Stimulated activated CD4-positive, alpha-beta T cell treated with anti-CD3 and anti-CD28 coated beads, Interleukin-4, amount 100 ng/mL, for 1 hour (primary cell): ENCODE measurements at places on chromosomes 3 and 15.

- DNase-seq: no peak
Observed at GRCh38 chr3:81728766-81729544, 32.5 kb downstream of the GBE1 start.

GRCh38 chr3:135865553-135865952 lies 100.0 kb upstream of the PPP2R3A start:
- DNase-seq: no peak

GRCh38 chr3:22907161-22907780 lies 295.9 kb upstream of the UBE2E2 start:
- no peak for DNase-seq

DNA sequence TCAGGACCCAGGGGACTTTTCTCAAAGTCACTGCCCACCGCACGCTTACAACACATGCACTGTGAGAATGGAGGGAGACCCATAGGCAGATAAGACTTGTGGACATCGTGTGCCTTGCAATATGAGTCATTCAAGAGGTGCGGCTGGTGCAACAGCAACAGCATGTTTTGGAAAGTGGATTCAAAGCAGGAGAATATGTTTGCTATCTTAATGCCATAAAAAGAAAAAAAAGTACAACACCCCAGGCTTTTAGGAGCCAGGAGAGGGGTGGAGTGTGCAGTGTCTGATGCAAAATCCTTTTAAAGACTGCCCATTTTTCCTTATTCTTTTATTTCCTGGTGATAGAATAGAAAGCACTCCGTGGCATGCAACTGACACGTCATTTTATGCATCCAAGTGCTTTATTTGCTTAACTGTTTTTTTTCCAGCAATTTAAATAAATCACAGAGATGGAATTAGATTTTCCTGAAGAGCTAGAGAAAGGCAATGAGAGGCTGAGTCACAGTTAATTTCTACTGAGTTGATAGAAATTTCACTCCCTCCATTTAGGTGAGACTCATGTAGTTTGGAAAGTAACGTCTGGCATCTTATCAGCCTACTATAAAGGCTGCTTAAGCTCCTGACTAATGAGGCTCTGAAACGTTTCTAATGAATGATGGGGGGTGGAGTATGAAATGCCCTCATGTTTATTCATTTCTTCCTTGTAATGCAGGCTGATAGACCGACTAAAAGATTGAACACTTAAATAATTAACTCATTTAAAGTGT lies 96.4 kb downstream of the NSUN3 start:
- DNase-seq: no peak

- DNase-seq: peak; percentile 34
Observed at GRCh38 chr3:183158551-183159006, 4.0 kb downstream of the LAMP3 start.

DNA sequence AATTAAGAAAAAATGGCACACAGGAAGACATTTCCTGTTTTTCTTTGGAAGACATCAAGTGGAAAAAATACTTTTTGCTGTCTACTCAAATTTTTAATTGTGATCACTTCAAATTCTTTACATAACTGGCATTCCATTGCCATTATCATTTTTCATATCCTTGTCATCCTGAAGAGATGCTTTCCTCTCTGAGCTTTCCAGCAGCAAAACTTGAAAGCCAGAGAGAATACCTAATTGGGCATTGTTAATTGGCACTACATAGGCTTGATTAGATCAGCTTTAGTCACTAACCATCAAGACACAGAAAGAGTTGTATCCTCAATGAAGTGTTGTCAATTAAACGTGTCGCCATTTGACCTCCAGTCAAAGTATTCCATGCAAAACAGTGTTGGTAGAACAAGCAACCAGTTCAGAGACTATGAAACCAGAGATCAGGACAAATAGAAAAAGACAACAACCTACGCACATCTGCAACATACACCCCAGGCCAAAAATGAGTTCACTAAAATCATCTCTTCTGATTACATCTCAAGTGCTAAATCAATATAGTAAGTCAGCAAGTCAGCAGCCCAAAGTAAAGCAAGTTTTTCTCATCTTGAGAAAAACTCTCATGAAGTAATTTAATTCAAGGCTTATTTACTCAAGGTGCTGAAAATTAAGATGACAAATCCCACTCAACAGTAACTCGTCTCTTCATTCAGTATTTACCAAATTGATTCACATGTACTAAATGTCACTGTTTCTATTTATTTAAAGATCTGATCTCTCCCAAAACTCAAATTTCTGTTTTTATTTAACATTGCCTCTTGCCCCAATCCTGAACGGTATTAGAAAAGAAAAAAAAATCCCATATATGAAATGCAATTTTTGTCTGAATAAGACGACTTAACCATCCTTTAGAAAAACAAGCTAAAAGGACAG lies 123.0 kb downstream of the SUCLG2 start:
- DNase-seq: no peak

DNA sequence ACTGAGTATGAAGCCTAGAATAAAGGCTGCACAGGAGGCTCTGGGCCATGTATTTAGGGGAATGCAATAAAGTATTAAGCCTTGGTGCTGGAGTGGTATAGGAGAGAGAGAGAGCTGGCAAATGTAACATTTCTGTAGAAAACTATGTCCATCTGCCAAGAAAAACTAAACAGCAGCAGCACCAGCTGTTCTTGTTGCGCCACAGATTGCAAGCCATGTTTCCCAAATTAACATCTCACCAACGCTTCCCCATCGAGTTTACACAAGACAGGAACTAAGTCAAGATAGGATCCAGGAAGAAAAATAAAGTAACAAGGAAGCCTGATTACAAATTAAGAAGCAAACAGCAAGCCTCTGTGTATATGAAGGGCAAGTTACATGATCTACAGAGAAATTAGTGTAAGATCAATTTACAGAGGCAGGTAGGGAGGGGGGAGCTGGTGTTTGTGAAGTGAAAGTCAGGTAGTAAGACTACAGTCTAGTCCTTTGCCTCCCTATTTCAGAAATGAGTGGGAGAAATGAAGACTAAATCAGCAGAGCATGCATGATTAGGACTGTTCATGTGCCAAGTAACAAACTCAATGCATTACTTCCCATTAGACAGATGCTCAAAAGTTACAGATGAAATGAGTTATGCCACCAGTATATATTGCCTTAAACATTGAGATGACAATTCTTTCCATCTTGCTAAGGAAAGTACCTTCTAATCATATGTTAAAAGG lies 900.5 kb downstream of the EPHA3 start:
- no peak for DNase-seq

DNA sequence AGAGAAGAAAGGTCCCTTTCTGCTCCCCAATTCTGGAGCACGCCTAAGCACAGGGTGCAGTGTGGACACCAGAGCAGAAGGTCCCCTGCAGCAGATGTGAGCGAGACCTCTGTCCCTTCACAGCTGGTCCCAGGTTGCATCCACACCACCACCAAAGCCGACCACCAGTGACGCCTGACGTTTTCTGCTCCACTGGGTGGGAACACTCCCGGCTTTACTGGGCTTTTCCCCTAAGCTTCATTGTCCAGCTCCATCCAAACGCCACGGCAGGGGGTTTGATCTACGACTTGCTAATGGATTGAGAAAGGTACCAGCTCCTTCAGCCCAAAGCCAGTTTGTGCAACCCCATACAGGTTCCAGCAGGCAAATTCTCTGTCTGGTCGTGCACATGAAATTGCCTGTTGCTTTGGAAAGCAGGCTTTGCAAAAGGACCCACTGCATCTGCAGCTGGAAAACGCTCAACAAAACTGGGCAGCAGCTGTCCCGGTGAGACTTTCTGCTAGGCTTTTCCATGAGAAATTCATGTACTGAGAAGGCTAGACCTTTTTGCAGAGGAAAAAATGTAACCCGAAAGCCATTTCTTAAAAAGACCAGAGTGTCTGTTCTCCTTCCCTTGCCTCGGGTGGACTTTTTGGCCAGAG lies 31.1 kb downstream of the ADAMTS17 start:
- no peak for DNase-seq

GRCh38 chr15:51775967-51776816 lies 24.8 kb downstream of the TMOD2 start:
- peak; percentile 42 for DNase-seq
